ENCODE measurements at places on chromosomes 2 and 18.

DNA sequence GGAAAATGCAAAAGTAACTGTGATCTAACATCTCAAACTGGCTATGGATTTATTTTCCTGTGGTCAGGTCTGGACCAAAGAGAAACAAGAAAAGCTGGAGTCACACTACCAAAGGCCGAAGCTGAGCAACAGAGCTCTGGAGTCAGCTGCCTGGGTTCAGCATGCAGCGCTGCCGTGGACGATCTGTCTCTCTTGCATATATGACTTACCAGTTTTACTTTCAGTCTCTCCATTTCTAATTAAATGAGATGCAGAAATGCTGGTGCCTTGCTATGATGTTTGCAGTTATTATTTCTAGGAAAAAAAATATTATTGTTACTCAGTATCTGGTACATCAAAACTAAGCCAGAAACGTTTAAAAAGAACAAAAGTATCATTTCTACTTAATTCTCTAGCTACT is 813.2 kb downstream of the RNF144A start:
- DNase-seq: no peak

DNA sequence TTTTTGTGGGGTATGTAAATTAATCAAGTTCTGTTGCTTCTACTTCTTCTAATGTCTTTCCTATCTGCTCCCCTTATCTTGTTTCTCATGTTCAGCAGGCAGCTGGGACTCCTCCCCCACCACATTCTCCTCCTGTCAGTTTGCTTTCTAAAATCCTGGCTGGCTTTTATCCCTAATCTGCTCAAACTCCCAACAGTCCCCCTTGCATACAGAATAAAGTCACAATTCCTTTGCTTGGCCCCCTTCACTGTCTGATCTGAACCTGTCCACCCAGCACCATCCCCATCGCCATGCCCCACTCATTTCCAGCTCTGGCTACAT is 2.2 kb downstream of the CFAP221 start:
- DNase-seq: no peak

DNA sequence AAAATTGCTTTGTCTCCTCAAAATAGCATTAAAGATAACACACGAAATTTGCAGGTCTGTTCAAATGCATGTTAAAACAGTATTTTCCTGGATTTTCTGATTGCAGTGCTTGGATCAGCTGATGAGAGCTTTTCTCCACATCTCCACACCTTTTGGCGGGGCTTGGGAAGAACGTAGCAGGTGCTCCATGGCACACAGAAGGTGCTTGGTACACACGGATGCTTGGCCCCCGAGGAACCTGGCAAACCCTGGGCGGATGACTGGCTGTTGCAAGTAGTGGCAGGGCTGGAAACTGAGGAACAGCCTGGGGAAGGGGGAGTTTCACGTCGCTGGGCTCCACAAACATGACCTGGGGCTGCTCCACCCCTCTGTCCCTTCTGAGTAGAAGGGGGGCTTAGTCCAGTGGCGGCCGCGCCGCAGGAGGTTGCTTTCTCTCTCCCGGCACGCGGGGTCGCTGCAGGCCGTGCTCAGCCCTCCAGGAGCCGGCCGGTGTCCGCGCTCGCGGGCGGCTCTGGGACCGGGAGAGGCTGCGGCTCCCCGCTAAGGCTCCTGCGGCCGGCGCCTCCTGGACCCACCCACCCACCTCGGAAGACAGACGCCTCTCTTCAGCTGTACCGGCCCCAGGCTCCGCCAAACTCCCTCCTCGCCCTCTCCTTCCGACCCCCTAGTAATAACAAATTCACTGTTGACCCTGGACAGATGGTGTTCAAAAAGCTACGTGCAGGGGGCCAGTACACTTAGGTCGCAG is 69.3 kb downstream of the MARCO start:
- DNase-seq: peak; percentile 7

DNA sequence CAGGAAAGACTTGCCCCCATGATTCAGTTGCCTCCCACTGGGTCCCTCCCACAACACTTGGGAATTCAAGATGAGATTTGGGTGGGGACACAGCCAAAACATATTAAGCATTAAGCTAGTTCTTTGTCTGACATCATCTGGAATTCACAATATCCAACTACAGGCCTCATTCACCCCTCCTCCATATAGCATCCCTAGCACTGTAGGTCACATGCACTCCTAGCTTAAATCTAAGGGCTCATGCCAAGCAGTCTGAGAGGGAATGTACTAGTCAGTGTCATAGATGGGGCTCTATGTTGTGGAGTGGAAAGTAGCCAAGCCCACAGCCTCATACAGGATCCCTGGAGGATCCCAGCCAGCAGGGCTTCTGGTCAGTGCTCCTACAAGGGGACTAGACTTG is 92.1 kb downstream of the IRS1 start:
- no peak for DNase-seq

DNA sequence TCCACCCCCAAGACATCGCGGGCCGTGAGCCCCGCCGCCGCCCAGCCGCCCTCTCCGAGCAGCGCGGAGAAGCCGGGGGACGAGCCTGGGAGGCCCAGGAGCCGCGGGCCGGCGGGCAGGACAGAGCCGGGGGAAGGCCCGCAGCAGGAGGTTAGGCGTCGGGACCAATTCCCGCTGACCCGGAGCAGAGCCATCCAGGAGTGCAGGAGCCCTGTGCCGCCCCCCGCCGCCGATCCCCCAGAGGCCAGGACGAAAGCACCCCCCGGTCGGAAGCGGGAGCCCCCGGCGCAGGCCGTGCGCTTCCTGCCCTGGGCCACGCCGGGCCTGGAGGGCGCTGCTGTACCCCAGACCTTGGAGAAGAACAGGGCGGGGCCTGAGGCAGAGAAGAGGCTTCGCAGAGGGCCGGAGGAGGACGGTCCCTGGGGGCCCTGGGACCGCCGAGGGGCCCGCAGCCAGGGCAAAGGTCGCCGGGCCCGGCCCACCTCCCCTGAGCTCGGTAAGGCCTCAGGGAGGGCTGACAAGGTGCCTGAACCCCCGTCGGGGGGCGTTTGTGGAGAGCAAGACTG is 14.2 kb downstream of the SPEG start:
- no peak for DNase-seq

GRCh38 chr18:37275237-37275741 is 290.3 kb downstream of the CELF4 start:
- no peak for DNase-seq

- no peak for DNase-seq
These were observed 2.1 kb downstream of the ANKMY1 start for GRCh38 chr2:240555541-240556250.

GRCh38 chr2:142130111-142131009 is 456 bp downstream of the LRP1B start:
- peak; percentile 70 for DNase-seq

DNA sequence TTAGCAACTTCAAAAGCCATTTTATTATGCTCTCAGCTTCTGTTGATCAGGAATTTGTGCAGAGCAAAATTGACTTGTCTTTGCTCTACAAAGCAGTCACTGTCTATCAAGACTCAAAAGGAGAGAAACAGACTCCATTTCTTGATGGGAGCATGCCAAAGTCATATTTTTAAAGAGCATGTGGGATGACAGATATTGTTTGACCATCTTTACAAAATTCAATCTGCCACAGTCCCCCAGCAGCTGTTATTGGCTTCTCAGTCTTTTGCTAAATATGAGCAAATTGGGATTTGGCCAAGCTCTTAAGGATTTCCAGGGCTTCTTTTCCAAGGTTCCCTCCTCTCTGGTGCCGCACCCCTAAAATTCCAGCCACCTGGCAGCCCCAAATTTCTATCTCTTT is 67.9 kb downstream of the TEX51 start:
- no peak for DNase-seq

GRCh38 chr2:223109341-223109740 is 57.4 kb downstream of the KCNE4 start:
- no peak for DNase-seq

DNA sequence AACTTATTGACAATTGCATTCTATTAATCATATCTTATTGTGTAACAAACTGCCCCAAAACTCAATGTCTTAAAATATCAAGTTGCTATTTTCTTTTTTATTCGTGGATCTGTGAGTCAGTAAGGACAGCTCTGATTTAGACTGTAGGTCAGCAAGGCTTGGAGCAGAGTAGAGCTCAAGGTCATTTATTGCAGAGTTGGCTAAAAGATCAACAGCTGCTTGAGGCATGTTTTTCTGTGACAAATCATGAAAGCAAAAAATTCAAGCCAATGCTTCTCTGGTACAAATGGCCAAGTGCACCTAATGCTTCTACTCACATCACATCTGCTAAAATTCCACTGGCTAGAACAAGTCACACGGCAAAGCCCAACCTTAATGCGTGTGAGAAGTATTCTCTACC is 497.7 kb upstream of the LRATD1 start:
- no peak for DNase-seq

GRCh38 chr18:25743646-25744151 is 346.7 kb downstream of the SS18 start:
- DNase-seq: no peak

DNA sequence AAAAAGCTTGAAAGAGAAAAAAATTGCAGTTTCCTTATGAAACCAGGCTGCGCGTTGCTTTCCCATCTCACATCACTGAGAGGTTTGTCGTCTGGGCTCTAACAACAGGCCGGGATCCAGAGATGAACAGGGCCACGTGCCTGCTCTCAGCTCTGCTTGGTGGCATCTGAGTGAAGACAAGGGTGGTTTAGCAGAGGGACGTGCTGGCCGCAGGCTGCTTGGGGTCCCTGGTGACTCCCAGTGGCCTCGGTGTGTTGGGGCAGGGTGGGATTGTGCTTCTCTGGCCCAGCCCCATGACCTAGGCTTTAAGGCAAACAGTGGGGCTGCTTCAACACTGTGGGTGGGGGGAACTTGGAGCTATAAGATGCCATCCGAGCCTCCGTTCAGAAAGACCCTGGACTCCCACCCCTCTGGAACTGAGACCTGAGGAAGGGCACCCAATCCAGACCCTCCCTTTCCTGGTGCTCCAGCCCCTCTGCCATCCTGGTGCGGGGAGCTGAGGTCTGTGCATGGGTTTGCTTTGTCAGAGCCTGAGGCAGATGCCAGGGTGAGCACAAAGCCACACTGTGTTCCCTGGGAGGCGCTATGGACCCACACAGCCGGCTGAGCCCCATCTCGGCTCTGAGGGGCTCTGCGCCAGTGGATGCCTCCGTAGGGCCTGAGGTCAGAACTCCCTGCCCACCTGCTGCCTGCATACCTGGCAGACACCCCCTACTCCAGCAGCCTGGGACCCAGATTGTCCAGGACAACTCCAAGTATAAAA is 18.4 kb upstream of the HPCAL1 start:
- DNase-seq: peak; percentile 34

DNA sequence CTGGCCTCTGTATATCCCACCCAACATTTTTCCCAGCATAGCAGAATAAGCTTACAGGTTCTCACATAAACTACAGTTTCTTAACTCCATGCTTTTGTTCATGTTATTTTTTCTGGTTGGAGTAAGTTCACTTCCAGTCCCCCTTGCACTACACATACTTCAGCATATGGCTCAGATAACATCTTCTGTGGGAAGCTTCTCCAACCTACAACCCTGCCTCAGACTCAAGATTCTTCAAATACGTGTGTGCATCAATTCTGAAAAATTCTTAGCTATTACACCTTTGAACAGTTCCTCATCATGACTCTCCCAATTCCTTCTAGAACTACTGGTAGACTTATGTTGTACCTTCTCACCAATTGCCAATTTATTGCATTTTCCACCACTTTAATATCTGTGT is 7.5 kb upstream of the CPLX4 start:
- no peak for DNase-seq

DNA sequence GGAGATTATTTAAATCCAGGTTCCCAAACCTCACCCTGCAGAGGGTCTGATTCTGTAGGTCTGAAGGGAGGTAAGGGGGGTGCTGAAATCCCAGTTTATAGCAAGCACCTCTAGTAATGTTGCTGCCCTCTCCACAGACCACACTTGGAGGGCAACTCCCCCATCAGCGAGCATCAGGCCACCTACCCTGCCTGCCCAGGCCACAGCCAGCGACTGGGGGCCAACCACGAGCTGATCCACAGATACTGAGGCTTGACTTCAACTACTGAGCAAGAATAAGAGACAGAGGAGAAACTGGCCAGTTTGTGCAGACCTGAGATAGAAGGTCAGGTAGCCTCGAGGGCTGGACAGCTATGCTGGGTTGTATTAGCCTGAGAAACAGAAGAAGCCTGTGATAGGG is 36.3 kb upstream of the LBH start:
- DNase-seq: no peak

DNA sequence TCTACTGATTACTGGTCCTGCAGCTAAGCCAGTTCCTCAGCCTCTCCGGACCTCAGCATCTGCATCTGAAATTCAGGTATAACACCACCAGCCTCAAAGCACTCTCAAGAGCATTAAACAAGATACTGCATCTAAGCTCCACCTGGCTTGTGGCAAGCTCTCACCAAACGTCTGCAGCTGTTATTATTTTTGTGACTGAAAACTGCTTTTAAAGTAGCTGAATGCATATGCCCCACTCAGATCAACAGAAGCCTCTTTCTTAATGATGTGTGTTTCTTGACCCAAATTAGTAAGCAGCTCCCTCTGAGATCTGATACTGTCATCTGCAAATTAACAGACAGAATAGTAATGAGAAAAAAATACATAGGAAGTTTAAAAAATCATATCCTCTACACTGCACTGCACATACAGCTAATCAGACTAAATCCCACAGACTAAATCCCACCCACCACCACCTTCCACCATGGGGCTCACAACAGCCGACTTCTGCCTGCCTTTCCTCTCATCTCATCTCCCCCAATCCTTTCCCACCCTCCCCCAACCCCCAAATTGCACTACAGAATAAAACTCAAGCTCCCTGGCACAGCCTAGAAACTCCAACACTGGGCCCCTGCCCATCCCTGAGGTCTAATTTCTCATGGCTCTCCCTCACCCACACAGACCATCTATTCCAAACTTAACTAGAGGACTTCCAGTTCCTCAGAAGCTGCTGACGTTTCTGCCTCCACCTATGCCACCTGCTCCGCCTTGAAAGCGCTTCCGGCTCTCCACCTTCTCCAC is 52.9 kb downstream of the TMEM163 start:
- DNase-seq: no peak

- DNase-seq: no peak
These were observed 13.7 kb downstream of the MTERF4 start for GRCh38 chr2:241088376-241088775.

DNA sequence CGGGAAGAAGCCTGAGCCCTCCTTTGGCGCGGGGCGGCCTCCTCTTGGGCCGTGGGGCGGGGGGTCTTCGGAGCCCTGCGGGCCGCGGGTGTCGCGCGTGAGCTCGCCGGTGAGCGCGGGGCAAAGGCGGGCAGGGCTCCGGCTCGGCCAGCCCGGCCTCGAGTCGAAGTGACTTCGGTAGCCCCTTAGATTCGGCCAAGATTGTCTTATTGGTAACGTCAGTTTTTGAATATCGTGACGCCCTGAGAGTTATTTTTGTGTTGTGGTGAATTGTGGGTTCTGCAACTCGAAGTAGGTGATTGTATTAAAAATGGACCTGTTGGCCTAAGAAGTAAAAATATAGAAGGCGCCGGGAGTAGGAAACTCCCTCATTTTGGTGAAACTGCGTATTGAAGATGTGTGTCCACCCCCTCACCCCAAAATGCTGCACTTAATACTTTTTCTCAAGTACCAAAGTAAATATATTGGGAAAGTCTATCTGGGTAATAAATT is 669 bp downstream of the MARCHF7 start:
- DNase-seq: no peak
